ENCODE measurements at places on chromosomes 11 and 22. TPM values are rescaled to one million over a fixed set of nuclear protein-coding genes. Genes with fewer than 3 reads are reported as not detected.

GRCh38 chr22:44172370-44173108 is 8.2 kb upstream of the PARVG start:
- no peak for DNase-seq

DNA sequence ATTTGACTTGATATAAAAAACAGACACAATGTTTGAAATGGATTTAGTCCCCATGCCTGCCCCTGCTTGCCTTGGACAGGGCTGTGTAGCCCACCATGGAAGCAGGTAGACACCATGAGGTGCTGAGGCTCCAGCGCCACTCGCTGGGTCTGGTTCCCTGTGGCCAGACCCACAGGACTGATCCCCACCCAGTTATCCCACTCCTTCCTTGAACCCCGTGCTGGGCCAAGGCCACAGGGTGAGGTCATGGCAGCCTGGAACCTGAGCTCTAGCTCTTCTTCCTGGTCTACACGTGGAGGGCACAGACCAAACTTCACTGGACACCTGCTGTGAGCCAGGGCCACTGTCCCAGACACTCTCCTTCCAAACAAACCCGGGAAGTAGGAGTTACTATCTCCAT is 42.5 kb downstream of the GAB4 start:
- DNase-seq, result no peak

DNA sequence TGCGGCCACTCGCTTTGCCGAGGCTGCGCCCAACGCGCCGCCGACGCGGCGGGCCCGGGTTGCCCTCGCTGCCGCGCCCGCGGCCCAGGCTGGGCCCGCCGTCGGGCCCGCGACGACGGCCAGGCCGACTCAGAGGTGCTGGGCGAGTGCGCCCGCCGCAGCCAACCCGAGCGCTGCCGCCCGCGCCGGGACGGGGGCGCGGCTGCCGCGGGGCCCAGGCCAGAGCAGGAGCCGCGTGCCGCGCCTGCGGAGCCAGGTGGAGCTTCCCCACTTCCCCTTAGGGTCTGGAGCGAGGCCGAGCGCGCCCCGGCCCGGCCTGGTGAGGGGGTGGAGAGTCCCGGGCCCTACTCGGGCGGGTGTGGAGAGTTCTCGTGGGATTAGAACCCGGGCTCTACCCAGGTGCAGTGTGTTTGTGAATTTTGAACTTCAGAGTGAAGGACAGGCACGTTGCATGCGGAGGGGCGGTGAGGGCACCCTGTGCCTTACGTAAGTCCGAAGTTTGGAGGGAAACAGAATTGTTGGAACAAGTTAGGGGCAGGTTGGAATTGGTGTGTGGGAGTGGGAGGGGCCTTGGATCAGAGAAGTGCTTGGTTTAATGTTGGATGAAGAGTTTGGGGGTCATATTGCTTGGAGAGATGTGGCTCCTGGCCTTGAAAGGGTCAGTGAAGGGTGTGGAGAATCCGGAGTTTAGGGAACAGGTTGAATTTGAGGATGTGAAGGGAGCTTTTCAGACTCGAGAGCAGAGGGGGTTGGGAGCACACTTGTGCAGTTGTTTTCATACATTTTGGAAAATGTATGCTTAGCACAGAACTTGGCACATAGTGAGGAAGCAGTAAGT is 697 bp downstream of the RNF169 start:
- no peak for DNase-seq

- no peak for DNase-seq
Observed at GRCh38 chr22:30516731-30517130, 11.2 kb upstream of the SEC14L4 start.

DNA sequence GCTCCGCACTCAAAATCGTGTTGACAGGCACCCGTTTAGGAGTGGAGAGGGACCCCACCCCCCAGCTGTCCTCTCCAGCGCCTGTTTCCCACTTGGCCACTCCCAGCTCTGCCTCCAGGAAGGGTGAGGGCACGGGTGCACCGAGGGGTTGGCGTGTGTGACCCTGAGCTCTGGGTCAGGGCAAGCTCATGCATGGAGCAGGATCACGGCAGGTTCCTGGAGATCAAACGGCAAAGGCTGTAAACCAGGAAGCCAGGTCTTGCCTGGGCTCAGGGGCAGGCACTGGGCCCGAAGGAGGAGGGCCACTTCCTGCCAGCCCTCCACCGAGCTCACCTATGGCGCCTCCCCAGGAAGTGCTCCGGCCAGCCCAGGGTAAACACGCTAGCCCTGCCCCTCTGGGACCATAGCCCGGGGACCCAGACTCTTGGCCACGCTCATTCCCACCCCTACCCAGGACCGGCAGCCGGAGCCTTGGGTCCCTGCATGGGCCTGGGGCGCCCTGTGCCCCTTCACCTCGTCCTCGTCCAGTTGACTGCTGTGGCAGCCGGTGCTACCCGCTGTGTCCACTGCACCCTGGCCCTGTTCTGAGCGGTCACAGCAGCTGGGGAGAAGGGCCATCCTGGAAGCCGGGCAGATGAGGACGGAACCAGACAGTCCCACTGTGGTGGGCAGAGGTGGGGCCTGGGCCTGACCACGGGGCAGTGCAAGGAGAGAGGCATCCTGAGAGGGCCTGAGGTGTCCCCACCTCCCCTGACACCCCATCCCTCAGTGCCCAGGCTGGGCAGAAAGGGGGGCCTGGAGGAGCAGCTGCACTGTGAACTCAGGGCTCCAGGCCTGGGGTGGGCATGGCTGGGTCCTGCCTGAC is 1.0 kb upstream of the EPS8L2 start:
- no peak for DNase-seq

OR51B2 gene
- not detected for polyA plus RNA-seq

ZNF214 gene
- polyA plus RNA-seq, result 13.7 TPM
